Stimulated activated CD8-positive, alpha-beta memory T cell treated with anti-CD3 and anti-CD28 coated beads, Interleukin-12 subunit alpha, Interleukin-12 subunit beta, amount 100 ng/mL, for 4 hours (primary cell): ENCODE measurements at places on chromosomes 1 and 21.
A peak's percentile ranks its signal among the peaks of the same experiment; 100 is the strongest.

DNA sequence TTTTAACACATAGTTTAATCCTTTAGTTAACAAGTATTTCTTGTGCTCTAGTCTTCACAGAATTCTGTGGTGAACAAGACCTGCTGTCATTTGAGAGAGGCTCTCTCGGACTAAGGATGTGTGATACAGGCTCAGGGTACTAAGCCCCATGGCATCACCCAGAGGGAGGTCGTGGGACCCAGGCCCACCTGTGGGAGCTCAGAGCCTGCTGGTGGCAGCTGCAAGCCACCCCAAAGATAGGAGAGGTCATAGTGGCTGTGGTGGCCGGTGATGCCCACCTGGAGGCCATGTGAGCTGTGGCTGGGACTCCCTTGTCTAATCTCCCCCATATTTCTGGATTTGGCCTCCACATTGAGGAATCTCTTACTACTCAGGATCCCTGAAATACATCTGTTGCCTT is 22.0 kb downstream of the NENF start:
- no peak for DNase-seq

DNA sequence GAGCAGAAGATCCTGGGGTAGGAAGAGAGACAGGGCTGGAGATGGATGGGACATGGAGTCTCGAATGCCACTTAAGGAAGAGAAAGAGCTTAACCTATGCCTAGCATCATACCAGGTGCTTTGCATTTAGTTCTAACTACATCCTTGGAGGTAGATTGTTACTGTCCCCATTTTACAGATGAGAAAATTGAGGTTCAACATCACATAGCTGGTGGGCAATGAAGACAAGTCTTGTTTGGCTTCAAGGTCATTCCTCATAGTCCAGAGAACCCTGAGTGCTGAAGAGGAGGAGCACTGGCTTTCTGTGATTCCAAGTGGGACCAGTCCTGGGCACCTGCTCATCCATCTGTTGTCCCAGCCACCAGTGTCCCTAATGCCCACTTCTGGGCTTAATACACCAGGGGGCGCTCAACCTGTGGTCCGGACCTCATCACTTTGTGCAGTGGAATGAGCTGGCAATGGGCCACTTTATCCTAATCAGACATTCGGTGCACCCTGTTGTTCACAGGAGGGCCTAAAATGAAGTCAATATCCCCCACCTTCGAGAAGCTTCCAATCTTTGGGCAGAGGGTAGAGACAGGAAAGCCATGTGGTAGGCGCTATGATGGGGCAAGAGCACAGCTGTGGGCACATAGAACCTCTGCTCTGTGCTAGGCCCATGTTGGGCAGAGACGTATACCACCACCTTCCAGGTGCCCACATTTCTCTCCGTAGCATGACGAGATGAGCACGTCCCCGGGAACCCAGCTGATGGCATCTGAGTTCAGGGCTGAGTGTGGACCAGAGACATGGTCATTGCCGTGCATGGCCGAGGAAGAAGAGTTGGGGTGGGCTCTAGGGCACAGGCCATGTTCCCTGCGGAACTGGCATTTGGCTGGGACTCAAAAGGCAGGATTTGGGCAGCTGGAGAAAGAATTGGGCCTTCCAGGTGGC is 9.2 kb downstream of the RPS6KA1 start:
- no peak for DNase-seq

DNA sequence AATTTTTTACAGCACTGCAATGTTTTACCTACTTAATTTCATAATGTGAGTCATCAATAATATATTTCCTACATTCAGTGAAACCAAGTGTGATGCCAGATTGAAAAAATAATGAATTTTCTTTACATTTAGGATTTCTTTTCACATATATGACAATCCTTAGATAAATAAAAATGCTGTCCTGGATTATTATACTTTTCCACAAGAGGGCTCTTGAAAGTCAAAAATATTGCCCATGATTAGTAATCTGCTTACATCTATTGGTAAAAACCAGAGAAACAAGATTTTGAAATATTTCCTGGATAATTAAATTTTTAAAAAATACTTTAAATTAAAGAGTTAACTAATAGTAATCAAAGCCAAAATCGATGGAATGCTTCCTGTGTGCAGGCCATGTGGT is 86.8 kb upstream of the PLPPR4 start:
- DNase-seq: no peak

DNA sequence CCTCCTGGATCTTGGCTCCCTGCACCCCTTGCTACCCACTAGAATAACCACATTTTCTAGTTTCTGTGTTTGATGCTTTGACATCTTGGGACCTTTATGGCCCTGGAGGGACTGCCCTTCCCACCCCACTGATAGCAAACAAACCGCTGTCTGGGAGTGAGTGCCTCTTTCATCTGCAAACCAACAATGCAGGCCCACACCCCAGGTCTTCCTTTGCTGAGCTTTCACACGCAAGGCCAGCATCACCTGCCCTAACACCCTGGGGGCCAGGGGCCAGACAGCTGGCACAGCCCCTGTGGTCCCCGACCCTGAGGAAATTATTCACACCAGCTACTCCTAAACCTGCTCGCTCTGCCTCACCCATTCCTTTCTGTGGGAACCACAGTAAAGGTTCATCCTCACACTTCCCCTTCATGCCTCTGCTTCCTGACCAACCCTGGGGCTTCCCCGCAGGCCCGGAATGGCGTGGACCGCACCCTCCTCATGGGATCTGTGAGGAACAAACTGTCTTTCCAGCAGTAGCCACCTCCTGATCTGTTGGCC is 15.4 kb downstream of the SLC2A7 start:
- DNase-seq: no peak

GRCh38 chr1:29639741-29640427 is 403.6 kb downstream of the PTPRU start:
- DNase-seq: no peak

DNA sequence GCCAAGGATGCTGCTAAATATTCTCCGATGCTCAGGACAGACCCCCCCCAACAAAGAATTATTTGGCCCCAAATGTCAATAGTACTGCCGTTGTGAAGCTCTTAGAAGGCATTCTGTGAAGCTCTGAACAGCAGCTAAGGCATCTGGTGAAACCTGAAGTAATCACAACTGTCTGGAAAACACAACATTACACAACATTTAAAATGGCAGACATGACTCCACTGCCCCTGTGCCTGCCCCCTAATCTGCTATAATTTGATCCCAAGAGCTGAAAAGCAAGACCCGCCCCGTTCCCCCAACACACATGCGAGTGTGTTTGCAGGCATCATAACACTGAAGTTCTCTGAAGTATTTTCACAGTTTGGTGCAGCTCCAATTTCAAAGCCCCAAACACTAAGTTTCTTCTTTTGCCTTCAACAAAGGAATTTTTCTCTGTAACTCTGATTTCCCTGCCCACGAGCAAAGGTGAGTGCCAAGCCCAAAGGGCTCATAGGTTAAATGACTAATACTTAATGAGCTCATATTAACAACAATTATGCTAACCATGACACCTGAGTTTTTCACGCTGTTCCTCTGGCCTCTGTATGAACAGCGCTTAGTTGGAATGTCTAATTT is 129.2 kb downstream of the CLIC6 start:
- DNase-seq: no peak

DNA sequence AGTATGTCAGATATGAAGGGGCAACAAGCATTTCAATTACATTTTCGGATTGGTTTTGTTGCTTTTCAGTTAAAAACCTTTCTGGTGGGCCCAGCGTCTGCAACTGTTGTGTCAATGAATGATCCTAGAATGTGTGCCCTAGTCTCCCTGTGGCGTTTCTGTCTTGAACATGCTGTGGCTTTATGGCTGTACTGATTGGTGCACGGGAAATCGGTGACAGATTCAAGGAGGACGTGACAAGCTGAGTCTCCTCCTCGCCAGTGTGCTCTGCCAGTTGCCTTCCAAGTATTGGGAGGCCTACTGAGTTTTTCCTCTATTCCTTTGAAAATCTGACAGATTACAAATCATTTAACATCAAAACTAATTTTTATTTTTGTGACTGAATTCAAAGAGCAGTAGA is 127.6 kb downstream of the ZP4 start:
- no peak for DNase-seq

GRCh38 chr1:63916485-63917360 is 142.9 kb downstream of the ROR1 start:
- DNase-seq: no peak

DNA sequence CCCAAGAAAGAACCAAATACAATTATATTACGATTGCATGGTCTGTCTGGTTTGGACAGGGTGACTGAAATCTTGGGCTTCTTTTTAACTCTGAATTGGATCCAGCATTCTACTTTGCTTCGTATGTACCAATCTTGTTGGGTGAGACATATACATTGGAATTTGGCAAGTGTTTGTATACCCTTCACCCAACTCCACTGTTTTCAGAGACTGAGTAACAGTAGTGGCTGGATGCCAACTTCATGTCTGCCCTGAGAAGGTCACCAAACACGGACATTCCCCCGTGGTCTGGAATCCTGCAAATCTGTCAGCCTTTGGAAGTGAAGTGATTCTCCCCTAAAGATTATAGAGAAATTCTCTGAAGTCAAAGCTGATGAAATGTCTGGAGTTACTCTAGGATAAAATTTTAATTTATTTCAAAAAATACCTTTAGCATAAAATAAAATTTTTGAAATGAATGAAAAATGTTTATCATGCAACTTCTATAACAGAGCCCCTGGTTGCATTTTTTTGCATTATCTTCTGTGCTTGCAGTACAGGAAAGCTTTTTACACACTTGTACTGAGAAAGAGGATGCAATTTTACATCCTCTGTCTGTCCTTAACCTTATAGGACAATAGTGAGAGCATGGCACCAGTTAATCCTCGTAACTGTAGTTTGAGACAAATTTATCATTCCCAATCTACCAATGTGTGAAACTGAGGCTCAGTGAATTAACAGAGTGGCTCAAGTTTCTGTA is 201.8 kb downstream of the DISC1 start:
- DNase-seq: no peak

DNA sequence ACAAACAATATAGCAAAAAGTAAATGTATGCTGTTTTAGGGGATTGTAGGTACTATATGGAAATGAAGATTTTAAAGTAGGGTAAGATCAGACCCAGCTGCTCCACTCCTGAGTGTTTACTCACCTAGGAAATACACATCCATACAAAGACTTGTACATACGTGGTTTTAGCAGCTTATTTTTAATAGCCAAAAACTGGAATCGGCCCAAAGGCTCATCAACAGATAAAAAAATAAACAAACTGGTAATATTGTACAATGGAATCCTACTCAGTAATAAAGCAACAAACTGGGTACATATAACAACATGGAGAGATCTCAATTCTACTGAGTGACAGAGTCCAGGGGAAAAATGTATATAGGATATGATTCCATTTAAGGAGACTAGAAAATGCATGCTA is 179.2 kb upstream of the TMEM51 start:
- no peak for DNase-seq

DNA sequence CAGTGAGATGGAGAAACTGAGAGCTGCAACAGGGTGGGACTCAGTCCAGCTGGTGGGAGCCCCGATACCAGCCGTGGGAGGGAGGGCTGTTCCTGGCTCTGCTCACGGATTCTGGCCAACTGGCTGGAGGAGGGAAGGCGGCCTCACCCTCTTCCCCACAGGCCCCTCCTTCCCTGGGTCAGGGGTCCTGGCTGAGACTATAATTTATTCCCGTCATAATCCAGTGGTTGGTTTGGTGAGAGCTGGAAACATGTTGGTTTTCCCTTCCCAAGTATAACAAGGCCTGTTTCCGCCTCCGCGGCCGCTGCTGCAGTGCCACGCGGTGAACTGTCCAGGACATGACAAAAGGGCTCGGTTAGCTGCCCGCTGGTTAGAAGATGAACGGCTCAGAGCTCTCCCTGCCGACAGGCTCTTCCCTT is 10.0 kb downstream of the PTPRF start:
- DNase-seq: no peak

GRCh38 chr1:36384542-36385409 is 948 bp downstream of the STK40 start:
- peak; percentile 19 for DNase-seq

DNA sequence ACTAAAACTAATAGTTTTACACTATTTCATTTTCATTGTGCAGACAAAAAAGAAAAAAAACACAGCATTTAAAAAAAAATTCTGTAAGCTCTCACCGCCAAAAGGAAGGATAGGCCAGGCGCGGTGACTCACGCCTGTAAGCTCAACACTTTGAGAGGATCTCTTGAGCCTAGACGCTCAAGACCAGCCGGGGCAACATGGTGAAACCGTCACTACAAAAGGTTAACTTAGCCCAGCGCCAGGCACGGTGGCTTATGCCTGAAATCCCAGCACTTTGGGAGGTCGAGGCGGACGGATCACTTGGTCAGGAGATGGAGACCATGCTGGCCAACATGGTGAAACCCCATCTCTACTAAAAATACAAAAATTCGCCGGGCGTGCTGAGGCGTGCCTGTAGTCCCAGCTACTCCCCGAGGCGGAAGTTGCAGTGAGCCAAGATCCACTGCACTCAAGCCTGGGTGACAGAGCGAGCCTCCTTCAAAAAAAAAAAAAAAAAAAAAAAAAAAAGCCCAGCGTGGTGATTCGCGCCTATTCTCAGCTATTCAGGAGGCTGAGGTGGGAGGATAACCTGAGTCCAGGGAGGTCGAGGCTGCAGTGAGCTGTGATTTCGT is 14.3 kb upstream of the SPEN start:
- DNase-seq: peak; percentile 9

DNA sequence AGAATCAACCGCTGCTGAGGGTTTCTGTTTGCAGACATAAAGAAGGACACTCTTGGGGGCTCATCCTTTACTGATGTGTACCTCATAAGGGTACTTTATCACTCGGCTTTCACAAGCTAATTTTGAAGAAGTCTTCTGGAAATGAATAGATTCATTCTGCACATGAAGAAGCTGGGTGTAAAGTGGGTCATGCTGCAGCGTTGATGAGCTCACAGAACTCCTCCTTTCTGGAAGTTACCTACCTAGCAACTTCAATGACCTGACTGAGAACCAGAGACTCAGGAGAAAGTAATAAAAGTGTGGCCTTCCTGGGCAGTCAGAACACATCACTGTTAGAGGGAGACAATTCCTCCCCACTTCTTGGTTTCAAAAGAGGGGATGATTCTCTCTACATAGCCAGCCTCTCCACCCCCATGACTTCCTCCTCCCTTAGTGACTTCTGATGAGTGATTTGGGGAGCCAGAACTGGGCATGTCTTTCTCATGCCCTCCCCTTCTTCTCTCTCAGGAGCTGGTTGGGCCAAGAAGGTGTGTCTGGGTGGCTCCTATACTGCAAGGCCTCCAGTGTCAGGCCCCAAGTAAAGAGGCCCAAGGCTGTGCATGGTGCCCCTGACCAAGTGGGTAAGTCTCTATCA is 27.0 kb downstream of the PCNX2 start:
- DNase-seq: no peak

DNA sequence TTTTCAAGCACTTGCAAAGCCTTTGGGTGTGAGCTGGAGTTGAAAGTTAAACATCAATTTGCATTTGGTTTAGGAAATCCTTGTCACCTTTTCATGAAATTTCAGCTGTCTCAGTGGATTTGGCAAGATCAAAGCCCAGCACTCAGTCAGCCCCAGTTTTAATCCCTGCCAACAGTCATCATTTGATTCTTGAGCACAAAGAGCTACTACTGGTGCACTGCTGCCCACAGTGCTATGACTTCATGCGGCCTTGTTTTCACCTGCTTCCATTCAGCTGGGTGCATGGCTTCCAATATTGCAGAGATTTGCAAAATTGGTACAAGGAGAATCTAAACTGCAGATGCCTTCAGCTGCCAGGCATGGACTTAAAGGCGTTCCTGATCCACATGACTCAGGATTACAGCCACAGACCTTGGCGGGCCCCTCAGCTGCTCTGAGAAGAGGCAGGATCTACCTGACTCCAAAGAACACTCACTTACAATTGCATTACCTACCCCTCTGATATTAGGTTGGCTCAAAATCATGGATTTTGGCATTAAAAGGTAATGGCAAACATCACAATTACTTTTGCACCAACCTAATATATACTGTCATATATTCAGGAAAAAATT is 259.1 kb downstream of the DSCAM start:
- no peak for DNase-seq
